Left ventricle myocardium inferior (tissue), 1 donor: ENCODE measurements at places on chromosomes 4 and X. TPM values are rescaled to one million over a fixed set of nuclear protein-coding genes. Genes with fewer than 3 reads are reported as not detected.
A peak's percentile ranks its signal among the peaks of the same experiment; 100 is the strongest.

Gene PNCK
- 6.1 TPM for total RNA-seq

Gene FAT4
- total RNA-seq, result 6.7 TPM

Gene RBM47
- total RNA-seq, result 2.7 TPM

Gene NUDT10
- 0.27 TPM for total RNA-seq

Gene ASMT
- not detected for total RNA-seq

Gene CLDN34
- total RNA-seq, result not detected

Gene RASSF6
- not detected for total RNA-seq

Gene PDZD4
- 4.5 TPM for total RNA-seq

DNA sequence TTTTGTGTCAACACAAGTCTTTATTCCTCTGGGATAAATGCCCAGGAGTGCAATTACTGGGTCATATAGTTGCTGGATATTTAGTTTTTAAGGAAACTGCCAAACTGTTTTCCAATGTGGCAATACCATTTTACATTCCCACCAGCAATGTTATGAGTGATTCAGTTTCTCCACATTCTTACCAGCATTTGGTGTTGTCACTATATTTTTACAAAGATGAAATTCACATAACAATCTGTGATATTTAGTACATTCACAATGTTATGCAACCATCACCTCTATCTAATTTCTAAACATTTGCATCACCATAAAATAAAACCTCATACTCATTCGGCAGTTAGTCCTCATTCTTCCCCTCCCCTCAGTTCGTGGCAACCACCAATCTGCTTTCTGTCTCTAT is 75.0 kb downstream of the MAMLD1 start:
- no peaks in the 10 kb centered on the region for H3K27me3 ChIP-seq
- no peak overlapping the region for H3K27ac ChIP-seq
- H3K4me3 ChIP-seq, result no peak overlapping the region
- DNase-seq, result no peak

DNA sequence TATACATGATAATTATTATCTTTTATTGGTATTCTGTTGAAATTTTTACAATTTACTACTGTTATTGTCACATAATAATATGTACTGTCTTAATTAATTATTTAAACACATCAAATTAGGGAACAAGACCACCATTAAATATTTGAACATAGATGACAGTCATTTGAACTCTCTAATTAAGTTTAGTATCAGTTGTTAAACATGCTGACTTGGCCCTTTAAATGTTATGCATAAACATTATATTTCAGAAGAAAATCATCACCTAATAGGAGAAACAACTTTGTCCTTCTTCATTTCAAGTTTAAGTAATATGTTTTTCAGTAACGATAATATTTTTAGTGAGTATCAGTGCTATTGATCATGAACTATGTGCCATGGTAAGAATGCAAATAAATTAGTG is 623.5 kb upstream of the GNPDA2 start:
- H3K4me1 ChIP-seq, result peaks cover 4% of the 10 kb centered on the region
- no peaks in the 10 kb centered on the region for H3K27me3 ChIP-seq
- H3K4me3 ChIP-seq, result peak overlapping the region; percentile 44
- no peak for DNase-seq
- H3K36me3 ChIP-seq, result no peaks in the 10 kb centered on the region

DNA sequence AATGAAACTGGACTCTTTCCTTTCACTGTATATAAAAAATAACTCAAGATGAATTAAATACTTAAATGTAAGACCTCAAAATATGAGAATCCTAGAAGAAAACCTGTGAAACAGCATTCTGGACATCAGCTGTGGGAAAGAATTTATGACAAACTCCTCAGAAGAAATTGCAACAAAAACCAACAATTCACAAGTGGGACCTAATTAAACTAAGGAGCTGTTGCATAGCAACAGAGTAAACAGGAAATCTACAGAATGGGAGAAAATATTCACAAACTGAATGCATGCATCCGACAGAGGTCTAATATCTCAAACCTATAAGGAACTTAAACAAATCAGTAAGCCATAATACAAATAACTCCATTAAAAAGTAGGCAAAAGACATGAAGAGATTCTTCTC is 851.7 kb upstream of the PCDH10 start:
- DNase-seq, result no peak
- no peak overlapping the region for H3K4me3 ChIP-seq
- no peaks in the 10 kb centered on the region for H3K27me3 ChIP-seq
- H3K4me1 ChIP-seq, result no peaks in the 10 kb centered on the region
- no peaks in the 10 kb centered on the region for H3K36me3 ChIP-seq
- H3K27ac ChIP-seq, result no peak overlapping the region

DNA sequence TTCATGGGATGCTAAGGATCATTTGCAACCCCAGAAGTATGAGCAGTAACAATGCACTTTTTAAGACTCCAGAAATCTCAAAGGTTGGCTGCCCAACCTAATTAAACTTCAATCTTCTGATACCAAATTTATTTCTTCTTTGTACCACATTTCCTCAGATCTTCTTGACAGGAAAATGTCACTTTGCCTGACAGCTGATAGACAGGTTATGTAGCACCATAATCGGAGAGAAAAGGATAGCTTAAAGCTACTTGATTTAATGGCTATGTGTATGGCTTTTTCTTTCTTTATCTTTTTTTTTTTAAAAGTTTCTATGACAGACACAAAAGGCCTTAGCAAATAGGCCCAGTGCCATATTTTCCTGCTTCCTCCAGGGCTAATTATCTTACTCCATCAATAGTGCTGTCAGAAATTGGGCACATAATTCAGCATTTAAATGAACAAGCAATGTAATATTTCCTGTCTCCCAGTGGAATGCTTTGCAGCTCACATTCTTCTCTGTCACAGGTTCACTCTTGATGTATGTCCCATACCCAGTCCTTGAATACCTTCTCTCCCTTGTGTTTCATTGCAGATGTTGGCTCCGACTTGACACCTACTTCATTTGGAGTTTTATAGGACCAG is 795.7 kb downstream of the ADGRL3 start:
- H3K4me1 ChIP-seq, result no peaks in the 10 kb centered on the region
- no peaks in the 10 kb centered on the region for H3K36me3 ChIP-seq
- DNase-seq, result no peak
- H3K27ac ChIP-seq, result no peak overlapping the region
- H3K27me3 ChIP-seq, result no peaks in the 10 kb centered on the region
- no peak overlapping the region for H3K4me3 ChIP-seq

DNA sequence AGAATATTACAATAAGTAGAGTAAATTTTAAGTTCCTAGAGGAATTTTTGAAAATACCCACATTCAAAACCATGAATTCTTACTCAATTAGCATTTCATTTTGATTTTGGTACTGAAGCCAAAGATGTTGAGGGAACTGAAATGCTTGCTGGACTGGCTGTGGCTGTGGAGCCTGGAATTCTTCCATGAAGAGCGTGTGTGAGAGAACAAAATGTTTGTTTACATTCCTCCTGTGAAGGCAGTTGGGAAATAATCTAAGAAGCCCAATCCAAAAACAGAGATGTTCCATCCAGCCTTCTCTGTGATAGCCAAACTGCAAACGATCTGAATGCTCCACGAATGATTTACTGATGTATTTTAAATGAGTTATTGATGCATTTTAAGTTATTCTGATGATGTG is 3.8 kb upstream of the ADH1B start:
- peak overlapping the region; percentile 83 for H3K27ac ChIP-seq
- H3K36me3 ChIP-seq, result no peaks in the 10 kb centered on the region
- peaks cover 26% of the 10 kb centered on the region for H3K4me1 ChIP-seq
- DNase-seq, result peak; percentile 54
- H3K27me3 ChIP-seq, result no peaks in the 10 kb centered on the region

DNA sequence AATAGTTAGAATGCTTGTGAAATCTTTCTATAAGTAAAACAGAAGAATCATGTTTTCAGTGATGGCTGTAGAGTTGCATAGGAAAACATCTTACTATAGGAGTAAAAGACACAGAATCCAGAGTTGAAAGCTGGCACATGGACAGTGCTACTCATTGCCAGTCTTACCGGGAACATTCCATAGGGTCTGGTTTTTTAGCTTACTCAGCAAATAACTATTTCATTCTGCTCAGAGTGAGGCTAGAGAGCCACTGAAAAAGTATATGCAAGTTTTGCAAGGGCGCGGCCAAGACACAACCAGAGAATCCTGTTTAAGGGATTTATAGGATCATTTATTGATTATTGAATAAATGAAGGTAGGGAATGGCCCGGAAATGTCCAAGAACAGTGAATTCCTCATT is 60.3 kb downstream of the MTHFD2L start:
- no peak overlapping the region for H3K27ac ChIP-seq
- no peak overlapping the region for H3K4me3 ChIP-seq
- H3K4me1 ChIP-seq, result peaks cover 3% of the 10 kb centered on the region
- no peak for DNase-seq
- H3K36me3 ChIP-seq, result no peaks in the 10 kb centered on the region
- no peaks in the 10 kb centered on the region for H3K27me3 ChIP-seq

GRCh38 chr4:87103691-87104187 is 116.7 kb downstream of the KLHL8 start:
- no peak for DNase-seq
- H3K27me3 ChIP-seq, result no peaks in the 10 kb centered on the region
- H3K36me3 ChIP-seq, result peaks cover 26% of the 10 kb centered on the region

GRCh38 chrX:40143001-40143400 is 45.2 kb upstream of the BCOR start:
- no peaks in the 10 kb centered on the region for H3K27me3 ChIP-seq
- H3K4me3 ChIP-seq, result no peak overlapping the region
- no peak for DNase-seq

DNA sequence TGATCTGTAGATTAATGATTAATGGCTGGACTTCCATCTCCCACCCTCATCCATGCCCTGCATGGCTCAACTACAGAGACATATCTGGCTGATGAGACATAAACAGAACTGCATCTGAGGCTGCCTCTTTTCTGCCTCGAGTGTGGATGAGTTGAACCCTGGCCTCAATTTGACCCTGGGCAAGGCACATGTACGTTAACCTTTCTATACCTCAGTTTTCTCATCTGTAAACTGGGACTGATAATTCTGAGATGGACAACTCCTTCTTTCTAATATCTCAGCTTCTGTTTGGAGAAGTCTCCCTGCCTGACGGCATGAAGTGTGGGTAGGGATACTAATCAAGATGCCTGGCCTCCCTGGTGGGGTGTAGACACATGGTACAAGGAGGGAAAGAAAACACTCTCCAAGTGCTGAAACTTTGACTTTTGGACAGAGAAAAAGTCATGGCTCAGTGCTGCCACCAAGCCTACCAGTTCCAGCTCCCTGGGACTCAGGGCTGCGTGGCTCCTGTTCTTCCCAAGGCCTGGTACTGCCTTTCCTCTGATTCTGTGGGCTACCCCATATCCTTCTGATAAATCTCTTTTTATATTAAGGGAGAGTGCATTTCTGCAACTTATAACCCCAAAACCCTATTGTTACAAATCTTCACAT is 64.4 kb downstream of the HAUS3 start:
- no peak overlapping the region for H3K4me3 ChIP-seq
- H3K4me1 ChIP-seq, result no peaks in the 10 kb centered on the region
- H3K27ac ChIP-seq, result no peak overlapping the region
- no peak for DNase-seq

GRCh38 chr4:26287756-26288155 is 33.1 kb upstream of the RBPJ start:
- no peaks in the 10 kb centered on the region for H3K4me1 ChIP-seq
- H3K27ac ChIP-seq, result no peak overlapping the region
- no peak for DNase-seq
- H3K27me3 ChIP-seq, result no peaks in the 10 kb centered on the region

DNA sequence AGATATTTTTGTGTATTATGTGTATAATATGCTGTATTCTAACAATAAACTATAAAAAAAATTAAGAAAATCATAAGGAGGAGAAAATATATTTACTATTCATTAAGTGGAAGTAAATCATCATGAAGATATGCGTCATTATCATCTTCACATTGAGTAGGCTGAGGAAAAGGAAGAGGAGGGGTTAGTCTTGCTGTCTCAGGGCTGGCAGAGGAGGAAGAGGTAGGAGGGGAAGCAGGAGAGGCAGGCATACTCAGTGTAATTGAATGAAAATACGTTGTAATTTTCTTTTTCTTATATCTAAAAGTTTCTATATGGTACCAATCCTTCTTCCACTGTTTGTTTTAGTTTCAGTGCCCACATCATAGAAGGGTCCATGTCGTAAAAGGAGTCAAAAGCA is 9.8 kb upstream of the TMEM185A start:
- H3K27ac ChIP-seq, result no peak overlapping the region
- no peak overlapping the region for H3K4me3 ChIP-seq
- H3K4me1 ChIP-seq, result no peaks in the 10 kb centered on the region
- H3K27me3 ChIP-seq, result no peaks in the 10 kb centered on the region
- no peaks in the 10 kb centered on the region for H3K36me3 ChIP-seq
- DNase-seq, result no peak

- H3K27ac ChIP-seq, result no peak overlapping the region
- no peak for DNase-seq
- H3K4me1 ChIP-seq, result no peaks in the 10 kb centered on the region
Observed at GRCh38 chrX:50049228-50049627, 126.8 kb downstream of the CLCN5 start.

DNA sequence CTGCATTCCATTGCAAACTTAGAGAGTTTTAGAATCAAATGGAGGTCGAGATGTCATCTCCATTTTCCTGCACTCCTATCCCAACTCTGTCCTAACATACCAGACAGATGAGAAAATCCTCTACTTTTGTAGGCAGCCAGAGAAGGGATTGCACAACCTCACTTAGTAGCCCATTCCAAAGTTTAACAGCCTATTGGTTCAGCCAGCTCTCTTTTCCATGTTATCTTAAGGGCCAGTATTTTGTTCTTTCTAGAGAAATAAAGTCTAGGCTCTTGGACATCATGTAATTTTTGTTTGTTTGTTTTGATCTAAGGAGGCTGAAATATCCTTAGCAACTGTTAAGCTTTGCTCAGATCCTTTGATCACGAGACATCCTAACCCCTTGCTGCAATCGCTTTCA is 173.0 kb downstream of the COX18 start:
- peaks cover 14% of the 10 kb centered on the region for H3K4me1 ChIP-seq
- no peaks in the 10 kb centered on the region for H3K36me3 ChIP-seq
- H3K27me3 ChIP-seq, result no peaks in the 10 kb centered on the region

GRCh38 chr4:38666766-38667084 is 2.7 kb downstream of the KLF3 start:
- H3K4me3 ChIP-seq, result peak overlapping the region; percentile 74
- peak overlapping the region; percentile 100 for H3K27ac ChIP-seq
- DNase-seq, result no peak
- no peaks in the 10 kb centered on the region for H3K27me3 ChIP-seq
- H3K4me1 ChIP-seq, result peaks cover 84% of the 10 kb centered on the region
- H3K36me3 ChIP-seq, result no peaks in the 10 kb centered on the region

GRCh38 chr4:4961936-4962335 is 57.3 kb downstream of the CYTL1 start:
- H3K27ac ChIP-seq, result no peak overlapping the region
- H3K27me3 ChIP-seq, result peaks cover 3% of the 10 kb centered on the region
- no peak overlapping the region for H3K4me3 ChIP-seq
- DNase-seq, result no peak

GRCh38 chr4:138672393-138672976 is 343.1 kb upstream of the NOCT start:
- H3K4me1 ChIP-seq, result peaks cover 30% of the 10 kb centered on the region
- no peaks in the 10 kb centered on the region for H3K27me3 ChIP-seq

- no peak overlapping the region for H3K27ac ChIP-seq
- H3K27me3 ChIP-seq, result no peaks in the 10 kb centered on the region
- H3K4me1 ChIP-seq, result no peaks in the 10 kb centered on the region
- no peak overlapping the region for H3K4me3 ChIP-seq
Observed at GRCh38 chrX:31057291-31057690, 14.6 kb downstream of the FTHL17 start.

GRCh38 chr4:84483688-84484087 is 15.4 kb downstream of the NKX6-1 start:
- no peak overlapping the region for H3K4me3 ChIP-seq
- H3K27me3 ChIP-seq, result peaks cover 100% of the 10 kb centered on the region
- peaks cover 24% of the 10 kb centered on the region for H3K4me1 ChIP-seq
- H3K36me3 ChIP-seq, result no peaks in the 10 kb centered on the region
- DNase-seq, result no peak

- no peaks in the 10 kb centered on the region for H3K27me3 ChIP-seq
- no peak overlapping the region for H3K27ac ChIP-seq
- peaks cover 25% of the 10 kb centered on the region for H3K4me1 ChIP-seq
- no peaks in the 10 kb centered on the region for H3K36me3 ChIP-seq
Observed at GRCh38 chr4:38330936-38331335, 333.1 kb upstream of the KLF3 start.
